Smooth muscle cell of the coronary artery (primary cell): ENCODE measurements at places on chromosomes 5 and 9. TPM values are rescaled to one million over a fixed set of nuclear protein-coding genes. Genes with fewer than 3 reads are reported as not detected.

The POU5F2 gene
- total RNA-seq: 0.45 and 0.47 TPM in 2 replicates

The PHF24 gene
- under 0.01 TPM in 2 replicates for total RNA-seq

The NFIB gene
- 24.0 and 42.1 TPM in 2 replicates for total RNA-seq

The AGXT2 gene
- total RNA-seq: not detected in 2 replicates

The NEURL1B gene
- total RNA-seq: 0.30 and 1.1 TPM in 2 replicates
